ENCODE measurements at places on chromosomes 13 and 19.

GRCh38 chr13:29195456-29195855, 375.3 kb downstream of the MTUS2 start:
- DNase-seq, result no peak

DNA sequence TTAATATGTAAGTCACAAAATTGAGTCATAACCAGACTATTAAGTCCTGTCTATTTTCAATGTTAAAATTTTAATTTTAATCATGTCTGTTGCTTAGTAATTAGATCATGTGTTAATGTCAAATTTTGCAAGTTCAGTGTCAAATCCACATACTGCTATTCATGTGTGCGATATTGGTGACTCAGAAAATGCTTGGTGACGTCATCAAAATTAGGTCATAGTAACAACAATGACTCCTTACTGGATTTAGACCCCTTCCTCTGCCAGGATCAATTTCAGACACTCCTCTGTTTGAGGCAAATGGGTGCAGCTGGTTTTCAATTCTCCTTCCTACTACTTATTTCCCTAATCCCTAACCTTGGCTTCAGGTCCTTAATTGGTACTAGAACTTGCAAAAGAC, 1394.3 kb upstream of the SLC10A2 start:
- no peak for DNase-seq

GRCh38 chr13:45602183-45603170, 13.1 kb downstream of the ERICH6B start:
- DNase-seq, result no peak

GRCh38 chr13:36151591-36151990, 20.4 kb upstream of the DCLK1 start:
- no peak for DNase-seq

GRCh38 chr19:3580156-3580934, 4.9 kb upstream of the GIPC3 start:
- DNase-seq, result no peak

GRCh38 chr13:111165241-111166010, 50.3 kb downstream of the ARHGEF7 start:
- no peak for DNase-seq

- DNase-seq, result no peak
Observed at GRCh38 chr19:18521692-18522123, at the start of gene ELL. TSS of gene ELL (minus strand) at chr19:18522070. CDS start at chr19:18522055, 15 bp downstream.

- DNase-seq, result no peak
Observed at GRCh38 chr13:111395511-111396393, 75.3 kb downstream of the TEX29 start.

GRCh38 chr19:6423499-6424194, 964 bp downstream of the KHSRP start:
- no peak for DNase-seq

- no peak for DNase-seq
Observed at GRCh38 chr13:85373322-85373721, 425.9 kb downstream of the SLITRK6 start.

DNA sequence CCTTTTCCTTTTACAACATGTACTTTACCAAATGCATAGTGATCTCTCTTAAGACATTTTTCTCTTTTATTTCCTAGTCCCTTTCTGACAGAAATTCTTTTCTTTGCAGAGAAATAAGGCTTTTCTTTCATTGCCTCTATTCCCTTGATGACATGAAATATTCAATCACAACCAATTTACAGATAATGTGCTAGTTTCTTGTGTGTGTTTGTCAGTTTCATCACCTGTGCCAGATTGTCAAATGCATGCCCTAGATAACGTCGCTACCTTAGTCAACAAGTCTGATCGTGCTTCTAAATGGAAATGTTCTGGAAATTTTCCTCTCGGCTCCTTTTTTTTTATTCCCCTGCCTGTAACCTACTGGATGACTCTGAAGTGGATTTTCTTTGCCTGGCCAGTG, 478.1 kb downstream of the KLF5 start:
- DNase-seq, result no peak

GRCh38 chr19:3161453-3161852, 17.1 kb upstream of the S1PR4 start:
- no peak for DNase-seq

- no peak for DNase-seq
Observed at GRCh38 chr19:11168568-11168967, 13.0 kb upstream of the SPC24 start.

DNA sequence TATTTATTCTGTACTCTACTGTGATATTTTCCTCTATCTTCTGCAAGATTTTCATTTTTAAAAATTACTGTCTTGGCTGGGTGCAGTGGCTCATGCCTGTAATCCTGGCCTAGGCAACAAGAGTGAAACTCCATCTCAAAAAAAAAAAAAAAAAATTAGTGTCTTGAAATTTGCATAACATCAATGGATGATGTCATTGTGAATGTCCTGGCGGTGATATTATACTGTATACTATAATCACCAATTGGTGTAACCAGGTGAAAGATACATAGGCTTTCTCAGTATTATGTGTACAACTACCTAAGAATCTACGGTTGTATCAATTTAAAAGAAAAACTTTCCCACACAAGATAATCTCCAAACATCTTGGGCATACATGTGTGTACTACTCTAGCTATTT, 15.2 kb downstream of the ZNF331 start:
- DNase-seq, result no peak

DNA sequence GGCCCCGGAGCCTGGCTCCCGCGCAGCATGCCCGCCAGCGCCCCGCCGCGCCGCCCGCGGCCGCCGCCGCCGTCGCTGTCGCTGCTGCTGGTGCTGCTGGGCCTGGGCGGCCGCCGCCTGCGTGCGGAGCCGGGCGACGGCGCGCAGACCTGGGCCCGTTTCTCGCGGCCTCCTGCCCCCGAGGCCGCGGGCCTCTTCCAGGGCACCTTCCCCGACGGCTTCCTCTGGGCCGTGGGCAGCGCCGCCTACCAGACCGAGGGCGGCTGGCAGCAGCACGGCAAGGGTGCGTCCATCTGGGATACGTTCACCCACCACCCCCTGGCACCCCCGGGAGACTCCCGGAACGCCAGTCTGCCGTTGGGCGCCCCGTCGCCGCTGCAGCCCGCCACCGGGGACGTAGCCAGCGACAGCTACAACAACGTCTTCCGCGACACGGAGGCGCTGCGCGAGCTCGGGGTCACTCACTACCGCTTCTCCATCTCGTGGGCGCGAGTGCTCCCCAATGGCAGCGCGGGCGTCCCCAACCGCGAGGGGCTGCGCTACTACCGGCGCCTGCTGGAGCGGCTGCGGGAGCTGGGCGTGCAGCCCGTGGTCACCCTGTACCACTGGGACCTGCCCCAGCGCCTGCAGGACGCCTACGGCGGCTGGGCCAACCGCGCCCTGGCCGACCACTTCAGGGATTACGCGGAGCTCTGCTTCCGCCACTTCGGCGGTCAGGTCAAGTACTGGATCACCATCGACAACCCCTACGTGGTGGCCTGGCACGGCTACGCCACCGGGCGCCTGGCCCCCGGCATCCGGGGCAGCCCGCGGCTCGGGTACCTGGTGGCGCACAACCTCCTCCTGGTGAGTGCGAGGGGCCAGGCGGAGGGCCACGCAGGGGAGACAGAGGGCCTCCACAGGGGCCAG, at the start of gene KL:
Gene KL (plus strand): TSS at position 10 of the 909 bp plus-strand sequence. CDS start 18 bp downstream, at position 28.
- peak; percentile 30 for DNase-seq

GRCh38 chr13:20394169-20394501, 131.5 kb downstream of the CRYL1 start:
- no peak for DNase-seq

- no peak for DNase-seq
Observed at GRCh38 chr13:84641491-84641890, 759.2 kb upstream of the SLITRK1 start.

DNA sequence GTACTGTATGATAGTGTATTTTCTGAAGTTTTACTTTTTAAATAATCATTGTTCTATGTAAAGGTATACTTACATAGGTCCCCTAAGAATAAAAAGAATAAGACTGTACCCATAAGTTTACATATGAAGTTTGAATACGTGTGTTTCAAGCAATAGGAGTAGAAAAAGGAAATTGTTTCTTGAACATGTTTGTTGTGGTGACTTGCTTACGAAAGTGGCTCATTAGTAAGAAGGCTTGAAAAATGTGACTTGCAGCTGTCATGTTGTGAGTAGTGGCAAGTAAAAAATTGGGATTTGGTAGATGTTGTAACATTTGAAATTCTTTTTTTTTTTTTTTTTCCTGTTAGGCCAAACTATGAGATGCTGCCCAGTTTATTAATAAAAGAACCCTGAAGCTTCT, 203.3 kb downstream of the LMO7 start:
- no peak for DNase-seq

- no peak for DNase-seq
Observed at GRCh38 chr13:103100830-103101229, 34.6 kb upstream of the SLC10A2 start.

- no peak for DNase-seq
Observed at GRCh38 chr13:99326012-99326411, 18.8 kb upstream of the GPR183 start.

DNA sequence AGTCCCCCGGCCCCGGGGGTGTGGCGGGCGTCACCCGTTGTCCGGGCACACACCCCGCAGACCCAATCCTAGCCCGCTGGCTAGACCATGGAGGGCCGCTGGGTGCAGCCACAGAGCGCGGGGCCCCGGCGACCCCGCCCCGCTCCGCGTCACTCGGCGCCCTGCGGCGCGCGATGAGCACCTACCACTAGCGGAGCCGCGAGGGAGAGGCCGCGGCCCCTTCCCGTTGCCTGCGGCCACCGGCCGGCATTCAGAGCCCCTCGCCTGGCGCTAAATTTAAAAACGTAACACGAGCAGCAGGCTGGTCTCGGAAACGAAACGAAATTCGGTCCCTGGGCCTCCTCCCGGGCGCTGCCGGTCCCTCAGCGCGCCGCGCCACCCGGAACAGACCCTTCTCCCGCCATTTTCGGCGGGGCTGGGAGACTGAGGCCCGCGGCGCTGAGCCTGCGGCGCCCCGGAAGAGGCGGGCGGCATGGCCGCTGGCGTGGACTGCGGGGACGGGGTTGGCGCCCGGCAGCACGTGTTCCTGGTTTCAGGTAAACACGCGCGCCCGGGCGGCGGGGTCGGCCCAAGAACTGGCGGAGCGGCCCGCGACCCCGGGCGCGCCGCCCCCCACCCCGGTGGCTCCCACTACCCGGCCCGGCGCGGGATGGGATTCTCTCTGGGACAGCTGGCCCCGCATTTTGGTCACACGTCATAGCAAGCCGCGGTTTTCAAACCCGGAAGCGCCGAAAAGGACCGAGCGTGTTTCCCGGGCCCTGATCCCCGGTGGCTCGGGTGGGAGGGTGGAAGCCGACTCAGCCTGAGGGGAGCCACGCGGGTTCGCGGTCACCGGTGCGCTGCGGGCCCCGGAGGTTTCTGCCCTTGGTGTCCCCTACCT, at the start of gene RNASEH2B:
Gene RNASEH2B (plus strand): TSS at position 187 of the 880 bp plus-strand sequence. CDS start 286 bp downstream, at position 473.
- DNase-seq, result peak; percentile 65

- no peak for DNase-seq
Observed at GRCh38 chr13:79227418-79227817, 178.6 kb downstream of the RBM26 start.

- no peak for DNase-seq
Observed at GRCh38 chr13:61833228-61833627, 417.6 kb upstream of the PCDH20 start.

DNA sequence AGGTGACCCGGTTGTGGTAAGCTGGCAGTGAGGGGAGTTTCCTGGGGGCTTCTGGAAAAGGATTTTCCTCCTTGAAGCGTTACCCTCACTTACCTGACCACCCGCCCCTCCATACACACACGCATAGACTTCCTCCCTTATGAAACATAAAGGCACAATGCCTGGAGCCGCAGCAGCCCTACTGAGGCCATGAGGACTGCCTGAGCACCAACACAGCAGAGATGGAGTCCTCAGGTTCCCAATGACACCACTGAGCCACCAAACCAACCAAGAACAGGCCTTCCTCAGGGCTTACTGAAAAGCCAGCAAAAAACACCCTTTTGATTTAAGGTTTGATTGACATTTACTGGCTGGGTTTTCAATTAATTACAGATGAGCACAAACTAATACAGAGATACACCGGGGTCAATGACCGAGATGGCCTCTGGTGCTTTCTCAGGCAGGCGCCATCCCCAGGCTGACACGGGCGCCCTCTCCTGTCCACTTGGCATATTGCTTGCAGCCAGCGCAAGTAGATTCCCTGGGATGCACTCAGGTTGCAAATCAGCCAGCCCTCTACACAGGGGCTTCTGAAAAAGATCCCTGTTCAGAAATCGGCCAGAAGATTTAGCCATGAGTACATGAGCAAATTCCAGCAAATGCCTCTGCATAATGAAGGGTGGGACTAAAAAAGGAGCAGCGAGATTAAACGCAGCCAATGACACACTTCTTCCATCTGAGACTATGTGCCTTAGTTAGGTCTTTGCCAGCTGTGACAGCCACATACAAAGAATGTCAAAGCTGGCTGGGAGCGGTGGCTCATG, 14.8 kb downstream of the OPA3 start:
- no peak for DNase-seq

DNA sequence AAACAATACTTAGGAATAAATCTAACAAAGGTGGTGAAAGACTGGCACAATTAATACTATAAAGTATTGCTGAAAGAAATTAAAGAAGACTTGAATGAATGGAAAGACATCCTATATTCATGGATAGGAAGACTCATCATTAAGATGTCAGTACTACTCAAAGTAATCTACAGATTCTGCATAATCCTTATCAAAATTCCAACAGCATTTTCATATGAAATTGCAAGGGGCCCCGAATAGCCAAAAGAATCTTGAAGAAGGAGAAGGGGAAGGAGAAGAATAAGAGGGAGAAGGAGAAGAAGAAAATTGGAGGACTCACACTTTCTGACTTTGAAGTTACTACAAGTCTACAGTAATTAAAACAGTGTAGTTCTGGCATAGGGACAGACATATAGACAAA, 25.6 kb upstream of the LRP3 start:
- DNase-seq, result no peak

DNA sequence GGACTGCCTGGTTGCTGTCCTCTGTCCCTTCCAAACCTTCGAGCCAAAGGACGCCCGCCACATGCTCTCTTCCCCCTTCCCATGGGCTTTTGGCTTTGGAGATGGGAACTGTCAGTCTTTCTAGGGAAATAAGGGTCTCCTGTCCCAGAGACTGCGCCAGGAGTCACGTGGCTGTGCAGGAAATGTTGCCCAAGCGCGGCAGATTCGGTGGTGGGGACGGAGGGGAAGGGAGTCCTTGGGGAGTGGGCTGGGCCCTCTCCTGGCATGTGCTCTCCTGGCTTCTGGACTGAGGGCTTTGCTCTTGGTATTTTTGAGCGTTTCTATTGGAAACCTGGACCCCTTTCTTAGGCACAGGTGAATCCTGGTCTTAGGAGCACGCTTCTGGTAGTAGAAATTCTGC, 103.2 kb downstream of the KDM4B start:
- DNase-seq, result no peak

DNA sequence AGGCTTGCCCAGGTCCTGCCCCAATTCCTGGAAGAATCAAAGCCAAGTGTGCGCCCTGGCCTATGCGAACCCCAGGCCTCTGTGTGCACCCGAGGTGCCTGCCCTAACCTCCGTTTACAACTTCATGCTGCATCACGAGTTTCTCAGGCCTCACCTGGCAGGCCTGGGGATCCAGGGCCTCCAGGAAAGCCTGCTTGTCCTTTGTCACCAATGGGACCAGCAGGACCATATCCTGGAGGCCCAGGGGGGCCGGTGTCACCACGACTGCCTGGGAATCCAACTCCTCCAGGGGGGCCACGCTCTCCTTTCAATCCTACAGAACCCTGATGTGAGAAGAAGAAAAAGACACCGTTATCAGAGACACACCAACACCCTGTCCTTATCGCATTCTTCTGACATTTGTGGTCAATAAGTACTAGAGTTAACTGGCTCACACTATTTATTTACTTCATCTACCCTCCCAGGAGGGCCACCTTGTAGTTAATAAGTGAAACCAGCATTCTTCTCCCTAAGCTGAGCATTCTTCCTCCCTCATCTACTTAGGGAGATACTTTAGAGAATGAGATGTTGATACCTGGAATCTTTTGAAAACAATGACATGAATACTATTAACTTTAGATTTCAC, 120.6 kb downstream of the COL4A1 start:
- no peak for DNase-seq

Data from GM12892 (cell line).